ENCODE measurements at places on chromosomes 13 and 19.

- no peak for DNase-seq
- H3K4me1 ChIP-seq = peaks cover 31% of the 10 kb centered on the region
- H3K27me3 ChIP-seq = no peaks in the 10 kb centered on the region
- no peak overlapping the region for H3K27ac ChIP-seq
- H3K36me3 ChIP-seq = peaks cover 64% of the 10 kb centered on the region
Observed at GRCh38 chr19:19059837-19060611, 3.8 kb upstream of the SLC25A42 start.

DNA sequence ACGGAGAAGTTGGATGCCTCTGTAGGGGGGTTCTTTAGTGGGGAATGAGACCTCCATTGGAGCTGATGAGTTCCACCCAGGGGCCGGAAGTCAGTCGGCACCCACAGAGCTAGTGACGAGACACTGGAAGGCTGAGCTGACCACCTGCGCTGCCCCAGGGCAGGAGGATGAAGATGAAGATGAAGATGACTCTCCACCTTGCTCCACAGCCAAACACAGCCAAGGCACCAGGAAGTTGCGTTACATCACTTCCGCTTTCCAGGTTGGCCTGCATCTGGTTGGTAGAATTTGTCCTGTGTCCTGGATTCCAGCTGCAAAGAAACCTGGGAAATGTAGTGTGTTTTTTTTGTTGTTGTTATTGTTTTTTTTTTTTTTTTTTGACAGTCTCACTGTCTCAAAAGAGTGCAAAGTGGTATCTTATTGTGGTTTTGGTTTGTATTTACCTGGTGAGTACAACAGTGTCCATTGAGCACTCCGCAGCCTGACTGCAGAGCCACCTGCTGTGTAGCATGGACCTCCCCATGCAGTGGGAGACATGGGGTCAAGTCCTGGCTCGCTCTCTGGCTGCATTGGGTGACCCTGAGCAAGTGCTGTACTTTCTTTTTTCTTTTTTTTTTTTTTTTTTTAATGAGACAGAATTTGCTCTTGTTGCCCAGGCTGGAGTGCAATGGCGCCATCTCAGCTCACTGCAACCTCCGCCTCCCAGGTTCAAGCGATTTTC, 1.9 kb downstream of the TBC1D17 start:
- H3K27ac ChIP-seq = no peak overlapping the region
- no peak for DNase-seq

- DNase-seq = peak; percentile 85
- no peak overlapping the region for H3K27ac ChIP-seq
- H3K4me1 ChIP-seq = peaks cover 12% of the 10 kb centered on the region
- peak overlapping the region; percentile 5 for H3K4me3 ChIP-seq
- H3K27me3 ChIP-seq = no peaks in the 10 kb centered on the region
- peaks cover 84% of the 10 kb centered on the region for H3K36me3 ChIP-seq
Observed at GRCh38 chr19:46697204-46697960, 19.5 kb downstream of the PRKD2 start.

- no peak overlapping the region for H3K4me3 ChIP-seq
- peaks cover 83% of the 10 kb centered on the region for H3K27me3 ChIP-seq
- H3K27ac ChIP-seq = no peak overlapping the region
Observed at GRCh38 chr19:1769645-1769985, 16.3 kb downstream of the ONECUT3 start.

DNA sequence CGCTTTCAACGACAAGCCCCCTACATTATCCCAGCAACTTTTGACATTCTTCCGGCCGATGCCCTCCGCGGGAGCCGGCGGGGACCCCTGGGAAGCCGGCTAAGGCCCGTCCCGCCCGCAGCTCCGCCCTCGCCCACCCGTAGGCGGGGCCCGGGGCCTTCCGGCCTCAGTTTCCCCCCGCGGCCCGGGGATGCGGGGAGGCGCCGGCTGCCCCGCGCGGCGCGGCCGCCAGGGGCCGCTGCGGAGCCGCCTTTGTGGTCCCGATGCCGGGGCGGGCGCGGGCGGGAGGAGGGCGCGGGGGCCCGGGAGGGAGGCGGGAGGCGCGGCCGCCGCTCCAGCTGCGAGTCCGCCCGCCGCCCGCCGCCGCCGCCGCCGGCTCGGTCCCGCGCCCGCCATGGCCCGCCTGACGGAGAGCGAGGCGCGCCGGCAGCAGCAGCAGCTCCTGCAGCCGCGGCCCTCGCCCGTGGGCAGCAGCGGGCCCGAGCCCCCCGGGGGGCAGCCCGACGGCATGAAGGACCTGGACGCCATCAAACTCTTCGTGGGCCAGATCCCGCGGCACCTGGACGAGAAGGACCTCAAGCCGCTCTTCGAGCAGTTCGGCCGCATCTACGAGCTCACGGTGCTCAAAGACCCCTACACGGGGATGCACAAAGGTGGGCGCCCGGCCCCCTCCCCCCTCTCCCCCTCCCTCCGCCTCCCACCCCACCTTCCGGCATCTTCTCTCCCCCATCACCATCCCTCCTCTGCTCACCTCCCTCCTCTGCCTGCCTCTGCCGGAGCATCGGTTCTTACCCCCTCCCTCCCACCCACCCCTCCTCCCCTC, at the start of gene CELF5:
Gene CELF5, plus strand, starts transcription at position 316 of the 823 bp plus-strand sequence. Its CDS starts 79 bp downstream, at position 395.
- H3K27ac ChIP-seq = no peak within 1 kb of the TSS
- H3K4me1 ChIP-seq = peaks cover 40% of the 10 kb centered on the region
- H3K27me3 ChIP-seq = no peaks in the 10 kb centered on the region
- H3K4me3 ChIP-seq = peak within 1 kb of the TSS; percentile 42

GRCh38 chr19:44644402-44645016, 799 bp downstream of the PVR start:
- no peak overlapping the region for H3K27ac ChIP-seq
- no peak for DNase-seq
- no peaks in the 10 kb centered on the region for H3K27me3 ChIP-seq

GRCh38 chr19:45321848-45322247, 827 bp downstream of the CKM start:
- no peak overlapping the region for H3K4me3 ChIP-seq
- peaks cover 22% of the 10 kb centered on the region for H3K27me3 ChIP-seq
- H3K36me3 ChIP-seq = no peaks in the 10 kb centered on the region
- H3K27ac ChIP-seq = no peak overlapping the region
- H3K4me1 ChIP-seq = peaks cover 29% of the 10 kb centered on the region

GRCh38 chr13:24648983-24649687, 31.1 kb upstream of the ATP12A start:
- H3K27me3 ChIP-seq = no peaks in the 10 kb centered on the region
- no peaks in the 10 kb centered on the region for H3K4me1 ChIP-seq
- H3K36me3 ChIP-seq = no peaks in the 10 kb centered on the region

- no peaks in the 10 kb centered on the region for H3K27me3 ChIP-seq
- H3K36me3 ChIP-seq = peaks cover 34% of the 10 kb centered on the region
- H3K4me1 ChIP-seq = peaks cover 31% of the 10 kb centered on the region
- H3K4me3 ChIP-seq = peak overlapping the region; percentile 82
Observed at GRCh38 chr19:4722671-4723594, 709 bp downstream of the DPP9 start.

DNA sequence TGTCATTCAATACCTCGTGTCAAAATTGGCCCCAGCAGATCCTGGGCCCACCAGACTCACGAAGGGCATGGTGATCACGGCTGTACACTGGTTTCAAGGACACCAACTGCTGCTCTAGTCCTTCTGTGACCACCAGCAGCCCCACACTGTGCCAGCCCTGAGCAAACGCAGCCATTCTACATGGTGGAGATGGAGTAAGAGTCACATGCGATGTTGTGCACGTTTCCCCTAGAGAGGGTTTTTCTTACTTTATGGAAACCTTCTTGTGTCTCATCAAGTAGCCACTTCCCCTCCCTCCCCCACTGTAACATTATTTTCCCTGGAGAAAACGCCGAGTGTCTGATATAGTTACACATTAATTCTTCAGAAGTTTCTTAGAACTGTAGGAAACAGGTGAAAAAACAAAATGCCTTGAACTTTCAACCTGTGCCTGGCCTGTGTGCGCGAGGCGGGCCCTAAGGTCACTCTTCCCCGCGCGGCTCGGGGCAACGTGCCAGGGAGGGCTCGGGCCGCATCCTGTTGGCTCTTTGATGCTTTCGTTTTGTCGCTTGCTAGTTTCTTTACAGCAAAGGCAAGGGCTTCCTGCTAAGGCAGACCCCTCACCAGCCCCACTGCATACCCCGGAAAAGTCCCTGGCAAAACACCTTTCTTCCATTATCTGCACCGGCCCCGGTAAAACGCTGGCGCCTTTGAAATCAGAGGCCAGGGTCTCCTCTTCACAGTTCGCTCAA, 44.6 kb downstream of the GGACT start:
- H3K4me3 ChIP-seq = no peak overlapping the region
- peaks cover 10% of the 10 kb centered on the region for H3K36me3 ChIP-seq
- peaks cover 11% of the 10 kb centered on the region for H3K4me1 ChIP-seq
- peak overlapping the region; percentile 63 for H3K27ac ChIP-seq
- H3K27me3 ChIP-seq = no peaks in the 10 kb centered on the region
- no peak for DNase-seq
